ENCODE measurements at places on chromosomes 2 and 18.

DNA sequence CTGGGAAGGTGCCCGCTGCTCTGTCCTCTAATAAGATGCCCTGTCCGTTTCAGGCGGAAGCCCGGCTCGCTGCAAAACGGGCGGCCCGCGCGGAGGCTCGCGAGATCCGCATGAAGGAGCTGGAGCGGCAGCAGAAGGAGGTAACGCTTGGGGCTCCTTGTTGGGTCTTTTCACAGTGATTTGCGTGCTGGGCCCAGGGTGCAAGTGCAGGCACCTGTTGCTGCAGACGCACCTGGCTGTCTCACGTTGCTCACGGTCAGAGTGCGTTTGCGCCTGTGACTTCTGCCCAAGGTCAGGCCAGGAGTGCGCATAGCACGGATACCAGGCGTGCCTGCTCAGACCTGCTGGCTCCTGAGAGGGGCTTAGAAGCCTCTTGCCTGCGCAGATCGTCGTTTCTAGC lies 81.1 kb downstream of the LRRFIP1 start:
- no peak for DNase-seq

DNA sequence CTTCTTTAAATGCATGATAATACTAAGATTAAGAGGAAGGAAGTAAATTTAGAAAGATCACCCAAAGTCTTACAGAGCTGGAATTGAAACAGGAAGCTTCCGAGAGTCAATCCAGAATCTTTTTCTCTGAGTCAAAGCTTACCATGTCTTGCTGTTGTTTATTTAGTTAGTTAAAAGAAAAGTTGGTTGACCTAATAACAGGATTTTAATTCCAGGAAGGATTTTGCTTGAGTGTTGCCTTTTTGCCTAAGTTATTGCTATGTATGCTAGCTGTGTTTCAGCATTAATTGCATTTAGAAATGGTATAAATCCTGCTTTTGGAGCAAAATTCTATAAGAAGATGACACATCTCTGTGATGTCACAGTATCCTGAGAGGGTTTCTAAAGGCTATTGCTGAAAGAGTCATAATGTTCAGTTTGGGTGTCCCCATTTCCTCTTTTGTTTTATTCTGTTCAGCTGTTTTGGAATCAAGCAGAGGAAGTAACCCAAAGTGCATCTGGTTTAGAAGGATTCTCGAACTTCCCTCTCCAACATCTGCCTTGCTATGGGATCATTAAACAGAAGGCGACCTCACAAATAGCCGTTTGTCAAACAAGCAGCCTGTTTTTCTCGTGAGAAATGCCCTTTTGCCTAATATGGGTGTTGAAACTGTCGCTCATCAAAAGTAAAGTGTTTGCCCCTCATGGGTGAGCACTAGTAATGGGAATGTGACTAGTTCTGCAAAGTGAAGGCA lies 271.5 kb upstream of the MMADHC start:
- no peak for DNase-seq

DNA sequence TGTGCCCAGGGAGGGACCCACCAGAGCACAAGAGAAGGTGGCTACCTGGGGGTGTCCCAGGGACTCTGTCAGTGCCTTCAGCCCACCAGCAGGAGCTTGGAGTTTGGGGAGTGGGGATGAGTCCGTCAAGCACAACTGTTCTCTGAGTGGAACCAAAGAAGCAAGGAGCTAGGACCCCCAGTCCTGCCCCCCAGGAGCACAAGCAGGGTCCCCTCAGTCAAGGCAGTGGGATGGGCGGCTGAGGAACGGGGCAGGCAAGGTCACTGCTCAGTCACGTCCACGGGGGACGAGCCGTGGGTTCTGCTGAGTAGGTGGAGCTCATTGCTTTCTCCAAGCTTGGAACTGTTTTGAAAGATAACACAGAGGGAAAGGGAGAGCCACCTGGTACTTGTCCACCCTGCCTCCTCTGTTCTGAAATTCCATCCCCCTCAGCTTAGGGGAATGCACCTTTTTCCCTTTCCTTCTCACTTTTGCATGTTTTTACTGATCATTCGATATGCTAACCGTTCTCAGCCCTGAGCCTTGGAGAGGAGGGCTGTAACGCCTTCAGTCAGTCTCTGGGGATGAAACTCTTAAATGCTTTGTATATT lies 14.0 kb downstream of the ITM2C start:
- no peak for DNase-seq

- DNase-seq: no peak
Measured at GRCh38 chr2:190179754-190180312, 117.3 kb upstream of the MSTN start.

GRCh38 chr18:79374408-79375171 lies 21.1 kb upstream of the NFATC1 start:
- no peak for DNase-seq

DNA sequence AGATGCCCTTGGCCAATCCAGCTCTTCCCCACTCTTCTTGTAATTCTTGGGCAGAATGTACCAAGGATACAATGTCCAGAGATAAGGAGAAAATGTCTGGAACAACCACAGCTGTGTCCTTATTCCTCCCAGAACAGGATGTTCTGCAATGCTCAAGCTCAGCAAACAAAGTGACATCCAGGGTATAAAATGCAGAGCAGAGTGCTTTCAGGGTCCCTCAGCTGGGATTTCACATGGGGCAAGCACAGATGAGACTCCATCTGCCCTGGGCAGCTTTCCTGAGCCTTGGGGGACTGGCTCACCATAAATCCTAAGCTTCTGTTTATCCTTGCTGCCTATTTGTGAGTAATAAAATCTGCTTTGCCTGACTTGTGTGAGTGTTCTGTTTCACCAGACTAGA lies 127.4 kb downstream of the VAPA start:
- no peak for DNase-seq

- DNase-seq: no peak
Measured at GRCh38 chr2:237885111-237885930, 25.9 kb downstream of the RAMP1 start.

- DNase-seq: no peak
Measured at GRCh38 chr2:214005337-214005736, 405.5 kb upstream of the VWC2L start.

DNA sequence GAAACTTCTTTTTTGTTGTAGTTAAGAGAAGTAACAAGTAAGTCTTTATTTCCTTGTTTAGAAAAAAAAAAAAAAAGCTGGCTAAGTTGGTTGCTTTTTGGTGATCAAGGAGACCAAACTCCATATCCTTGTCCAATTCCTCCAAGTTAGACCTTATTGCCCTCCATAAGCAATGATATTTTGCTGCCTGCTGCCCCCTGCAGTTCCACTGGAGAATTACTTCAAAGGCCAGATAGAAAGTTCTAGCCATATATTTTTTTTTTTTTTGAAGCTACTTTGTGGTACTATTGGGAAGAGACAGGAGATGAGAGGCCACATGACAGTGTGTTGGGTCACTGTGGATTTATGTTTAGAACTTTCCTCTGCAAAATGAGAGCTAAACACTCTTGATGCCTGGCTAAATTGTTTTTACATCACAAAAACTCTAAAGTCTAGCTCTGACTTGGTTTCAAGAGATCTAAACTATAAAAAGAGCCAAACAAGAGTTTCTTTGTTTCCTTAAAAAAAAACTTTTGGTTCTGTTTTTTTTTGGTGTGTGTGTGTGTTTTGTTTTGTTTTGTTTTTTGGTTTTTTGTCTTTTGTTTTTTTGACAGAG lies 80.7 kb upstream of the RASGRP3 start:
- peak; percentile 39 for DNase-seq

GRCh38 chr18:60347526-60348045 lies 25.0 kb downstream of the MC4R start:
- DNase-seq: no peak

DNA sequence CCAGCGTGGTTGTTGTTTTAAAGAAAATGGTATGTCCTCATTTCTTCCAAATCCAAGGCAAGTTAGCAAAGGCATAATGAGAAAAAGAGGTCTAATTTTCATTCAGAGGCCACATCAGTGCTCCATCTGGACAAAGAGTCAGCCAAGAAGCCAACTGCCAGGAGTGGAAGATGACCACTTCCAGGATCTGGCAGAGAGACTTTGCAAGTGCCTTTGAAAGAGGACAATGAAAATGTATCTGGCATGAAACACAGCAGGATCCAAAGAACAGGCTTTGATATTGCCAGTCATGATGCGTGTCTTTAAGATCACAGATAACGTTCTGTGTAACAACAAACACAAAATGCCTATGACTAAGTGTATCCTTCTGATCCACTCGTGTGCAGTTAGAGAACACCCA lies 82.8 kb downstream of the AFF3 start:
- DNase-seq: no peak

DNA sequence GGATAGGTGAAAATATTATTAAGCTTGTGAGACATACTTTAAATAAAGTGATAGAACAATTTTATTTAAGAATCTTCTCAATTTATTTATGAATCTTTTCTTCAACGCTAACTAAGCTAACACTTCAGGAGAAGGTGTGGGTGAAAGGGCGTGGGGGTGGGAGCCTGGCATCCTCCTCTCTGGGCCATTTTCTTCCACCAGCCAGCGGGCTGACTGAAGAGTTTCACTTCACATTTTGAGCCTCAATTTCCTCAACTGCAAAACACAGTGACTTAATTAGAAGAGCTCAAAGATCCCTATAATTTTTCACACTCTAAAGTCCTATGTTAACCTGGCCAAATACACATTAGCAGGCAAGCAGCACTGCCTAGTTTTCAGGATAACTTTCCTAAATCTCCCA lies 94.8 kb downstream of the FTCDNL1 start:
- DNase-seq: no peak

DNA sequence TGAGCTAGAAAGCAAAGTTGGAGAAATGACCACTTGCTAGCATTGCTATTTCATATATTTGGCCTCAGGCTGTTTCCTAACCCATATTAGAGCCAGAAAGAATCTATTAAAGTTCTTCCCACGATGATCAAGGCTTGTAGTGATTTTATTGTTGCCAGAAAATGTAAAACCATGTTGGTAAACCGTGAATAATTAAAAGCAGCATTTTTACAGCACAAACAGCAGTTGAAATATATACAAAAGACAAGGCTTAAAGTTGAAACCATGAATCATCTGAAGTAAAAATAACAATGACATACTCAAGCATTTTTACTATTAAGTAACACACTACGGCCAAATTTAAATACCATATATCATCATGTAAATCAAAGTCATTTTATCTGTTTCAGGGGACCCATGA lies 27.7 kb upstream of the DSC3 start:
- DNase-seq: no peak

DNA sequence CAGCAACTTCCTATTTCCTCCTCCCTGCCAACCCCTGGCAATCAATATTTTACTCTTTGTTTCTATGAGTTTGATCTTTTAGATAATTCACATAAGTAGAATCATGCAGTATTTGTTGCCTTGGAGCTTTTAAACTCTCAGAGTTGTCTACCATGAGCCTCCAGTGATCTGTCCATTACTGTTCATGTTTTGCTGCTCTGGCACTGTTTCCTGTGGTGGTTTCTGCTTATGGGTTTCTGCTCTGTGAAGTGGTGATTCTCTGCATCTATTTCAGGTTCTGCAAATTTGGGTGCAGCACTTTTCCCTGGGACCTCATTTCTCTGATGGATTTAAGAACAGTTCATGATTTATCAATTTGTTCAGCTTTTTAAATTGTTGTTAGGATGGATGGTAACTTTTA lies 908.1 kb upstream of the FANCL start:
- DNase-seq: peak; percentile 9

GRCh38 chr2:118085173-118086023 lies 2.9 kb upstream of the INSIG2 start:
- DNase-seq: no peak

DNA sequence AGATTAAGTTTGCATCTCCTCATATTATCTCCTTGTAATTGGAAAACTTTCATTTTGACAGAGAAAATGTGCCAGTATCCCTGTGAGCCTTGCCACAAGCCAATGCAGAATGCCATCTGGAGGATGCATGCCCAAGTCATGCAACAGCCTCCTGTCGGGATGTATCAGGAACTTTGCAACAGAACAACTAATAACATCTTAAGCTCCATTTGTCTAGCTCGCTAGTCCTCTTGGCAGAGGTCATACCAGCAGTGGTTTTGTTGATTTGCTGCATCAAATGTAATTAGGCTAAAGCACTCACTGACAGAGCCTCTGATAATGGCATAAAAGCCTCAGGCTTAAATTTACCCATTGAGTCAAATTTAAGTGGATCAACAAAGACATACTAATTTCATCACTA lies 125.8 kb downstream of the UBE2E3 start:
- no peak for DNase-seq

All from Jurkat, Clone E6-1 (cell line).